ENCODE measurements at places on chromosomes 13 and 19.

DNA sequence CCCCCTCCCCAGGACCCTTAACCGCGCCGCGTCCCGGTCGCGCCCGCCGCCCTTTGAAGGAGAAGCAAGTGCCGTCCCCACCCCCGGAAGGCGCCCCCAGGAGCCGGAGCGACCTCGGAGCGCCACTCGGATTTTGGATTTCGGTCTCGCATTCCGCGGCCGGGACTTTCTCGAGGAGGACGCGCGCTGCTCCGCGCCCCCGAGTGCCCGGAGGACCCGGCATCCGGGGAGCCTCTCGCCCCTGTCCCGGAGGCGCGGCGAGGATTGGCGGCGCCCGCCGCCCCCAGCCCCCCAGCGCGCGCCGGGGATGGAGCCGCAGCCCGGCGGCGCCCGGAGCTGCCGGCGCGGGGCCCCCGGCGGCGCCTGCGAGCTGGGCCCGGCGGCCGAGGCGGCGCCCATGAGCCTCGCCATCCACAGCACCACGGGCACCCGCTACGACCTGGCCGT, 1.6 kb downstream of the MIDN start:
- DNase-seq = no peak

DNA sequence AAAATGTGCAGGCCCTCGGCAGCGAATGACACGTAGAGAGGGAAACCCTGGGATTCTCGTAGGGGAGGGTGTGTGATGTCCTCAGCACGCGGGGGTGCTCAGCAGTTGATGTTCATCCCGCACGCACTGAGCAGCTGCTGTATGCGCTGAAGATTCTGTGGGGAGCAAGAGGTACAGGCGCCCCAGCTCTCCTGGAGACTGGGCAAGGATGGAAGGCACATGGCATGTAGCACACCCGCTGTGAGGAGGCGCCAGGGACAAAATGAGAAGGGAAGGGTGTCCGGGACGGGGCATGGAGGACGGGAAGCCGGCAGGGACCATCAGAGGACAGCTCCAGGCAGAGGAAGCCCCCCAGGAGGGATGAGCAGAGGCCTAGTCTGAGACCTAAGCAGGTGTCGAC, 15.4 kb downstream of the ATP11A start:
- DNase-seq = no peak

DNA sequence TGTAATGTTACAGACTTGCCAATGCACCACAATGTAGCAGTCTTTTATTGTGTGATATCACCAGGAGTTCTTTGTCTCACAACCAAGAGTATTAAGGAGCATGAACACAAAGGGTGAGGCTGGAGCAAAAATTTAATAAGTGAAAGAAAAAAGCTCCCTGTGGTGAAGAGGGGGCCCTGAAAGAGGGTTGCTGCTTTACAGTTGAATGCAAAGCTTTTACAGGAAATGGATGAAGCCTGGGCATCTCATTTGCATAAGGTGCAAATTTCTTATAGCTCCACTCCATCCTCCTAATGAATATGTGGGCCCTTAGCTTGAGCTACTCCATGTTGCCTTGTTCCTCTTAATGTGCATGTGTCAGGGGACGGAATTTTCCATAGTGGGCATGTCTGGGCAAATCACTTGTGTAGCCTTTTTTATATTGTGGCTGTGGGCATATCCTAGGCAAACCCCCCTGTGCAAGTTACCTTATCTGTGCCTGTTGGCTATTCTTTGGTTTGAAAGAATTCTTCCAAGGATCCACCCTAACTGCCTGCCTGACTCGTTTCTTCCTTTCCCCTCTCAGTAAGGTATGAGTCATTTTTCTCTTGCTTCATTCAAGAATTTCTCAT, 45.3 kb upstream of the TRPC4 start:
- no peak for DNase-seq

DNA sequence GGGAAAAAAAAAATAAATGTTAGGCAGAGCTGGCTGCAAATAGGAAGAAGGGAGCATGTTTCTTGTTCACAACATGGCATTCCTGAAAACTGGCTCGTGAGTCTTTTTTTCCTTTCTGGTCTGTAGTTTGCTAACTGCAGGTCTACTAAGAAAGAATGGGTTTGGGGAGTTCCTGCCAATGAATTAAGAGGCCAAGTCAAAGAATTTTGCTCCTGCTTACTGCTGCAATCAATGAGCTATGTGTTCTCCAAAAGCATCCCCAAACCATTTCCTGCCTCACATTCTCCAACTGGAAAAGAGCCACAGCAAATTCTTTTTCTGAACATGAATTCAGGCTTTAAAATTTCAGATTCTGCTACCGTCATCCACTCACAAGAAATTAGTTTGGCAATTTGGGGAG, 88.6 kb downstream of the DCT start:
- DNase-seq = no peak

GRCh38 chr19:8113017-8113416, 36.4 kb downstream of the FBN3 start:
- DNase-seq = no peak

GRCh38 chr19:38877781-38878574, at the start of gene RINL:
RINL (minus strand) TSS chr19:38878275; CDS start chr19:38876742, 1,533 bp downstream.
- DNase-seq = peak; percentile 51

DNA sequence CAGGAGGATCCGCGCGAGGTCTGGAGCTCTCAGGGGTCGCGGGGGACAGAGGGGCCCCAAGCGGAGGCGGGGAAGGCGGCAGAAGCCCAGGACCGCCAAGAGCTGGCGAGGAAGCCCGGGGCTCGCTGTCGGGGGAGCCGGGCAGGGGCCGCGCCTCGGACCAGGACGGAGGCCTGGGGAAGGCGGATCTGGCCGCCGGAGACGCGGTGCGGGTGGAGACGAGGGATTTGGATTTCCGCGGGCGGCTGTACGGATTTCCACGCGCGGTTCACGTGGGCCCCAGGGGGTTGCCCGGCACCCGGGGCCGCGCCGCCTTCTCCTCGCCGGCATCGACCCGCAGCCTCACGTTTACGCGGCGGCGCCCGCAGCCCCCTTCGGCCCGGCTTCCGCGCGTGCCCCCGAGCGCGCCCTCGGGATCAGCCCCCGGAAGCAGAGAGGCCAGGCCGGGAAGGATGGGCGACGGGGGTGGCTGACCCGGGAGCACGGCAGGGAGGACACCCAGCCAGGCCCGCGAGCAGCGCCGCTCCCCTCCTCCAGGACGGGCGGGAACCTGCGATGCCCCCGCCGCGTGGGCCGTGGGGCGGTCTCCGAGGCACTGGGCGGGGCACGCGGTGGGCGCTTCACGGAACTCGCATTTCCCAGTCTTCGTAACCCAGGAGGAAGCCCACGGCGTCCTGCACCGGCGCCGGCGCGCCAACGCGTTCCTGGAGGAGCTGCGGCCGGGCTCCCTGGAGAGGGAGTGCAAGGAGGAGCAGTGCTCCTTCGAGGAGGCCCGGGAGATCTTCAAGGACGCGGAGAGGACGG, 4.7 kb downstream of the F7 start:
- no peak for DNase-seq

DNA sequence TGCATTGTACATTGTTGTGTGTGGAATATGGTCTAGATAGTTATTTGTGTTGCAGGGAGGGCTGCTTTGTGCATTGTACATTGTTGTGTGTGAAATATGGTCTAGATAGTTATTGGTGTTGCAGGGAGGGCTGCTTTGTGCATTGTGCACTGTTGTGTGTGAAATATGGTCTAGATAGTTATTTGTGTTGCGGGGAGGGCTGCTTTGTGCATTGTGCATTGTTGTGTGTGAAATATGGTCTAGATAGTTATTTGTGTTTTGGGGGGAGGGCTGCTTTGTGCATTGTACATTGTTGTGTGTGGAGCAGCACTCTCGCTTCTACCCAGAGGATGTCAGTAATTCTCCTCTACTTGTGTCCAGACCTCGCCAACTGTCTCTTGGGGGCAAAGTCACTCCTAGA, 36.3 kb upstream of the ZNF835 start:
- no peak for DNase-seq

GRCh38 chr13:106534639-106535551, 567 bp downstream of the EFNB2 start:
- DNase-seq = no peak

DNA sequence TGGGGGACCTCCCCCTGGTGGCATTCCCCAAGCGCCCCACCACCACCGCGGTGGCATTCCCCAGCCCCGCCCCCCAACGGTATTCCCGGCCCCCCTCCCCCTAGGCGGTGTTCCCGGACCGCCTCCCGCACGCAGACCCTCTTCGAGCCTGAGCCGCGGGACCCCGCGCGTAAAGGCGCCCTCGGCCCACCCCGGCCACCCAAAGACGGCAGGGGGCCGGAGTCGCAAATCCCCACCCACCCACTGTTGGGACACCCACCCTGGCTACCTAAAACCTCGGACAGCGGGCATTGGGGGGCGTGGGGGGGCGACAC, 22.4 kb downstream of the OLFM2 start:
- no peak for DNase-seq

- no peak for DNase-seq
Measured at GRCh38 chr13:42102961-42103865, 54.8 kb downstream of the DGKH start.

DNA sequence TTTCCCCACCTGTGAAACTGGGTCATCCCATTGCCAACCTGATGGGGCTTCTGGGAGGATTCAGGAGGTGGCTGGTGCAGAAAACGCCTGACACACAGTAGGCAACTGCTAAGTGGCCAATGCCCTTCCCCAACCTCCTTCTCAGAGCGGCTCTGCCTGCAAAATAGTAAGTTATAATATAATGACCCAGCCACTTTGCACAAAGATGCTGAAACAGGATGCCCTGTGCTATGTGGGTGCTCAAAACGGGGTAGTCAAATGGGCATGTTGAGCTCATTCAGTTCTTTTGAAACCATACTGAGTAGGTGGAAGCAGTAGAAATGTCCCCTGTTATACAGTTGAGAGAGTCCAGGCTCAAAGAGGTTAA, 507 bp downstream of the MARCHF2 start:
- no peak for DNase-seq

DNA sequence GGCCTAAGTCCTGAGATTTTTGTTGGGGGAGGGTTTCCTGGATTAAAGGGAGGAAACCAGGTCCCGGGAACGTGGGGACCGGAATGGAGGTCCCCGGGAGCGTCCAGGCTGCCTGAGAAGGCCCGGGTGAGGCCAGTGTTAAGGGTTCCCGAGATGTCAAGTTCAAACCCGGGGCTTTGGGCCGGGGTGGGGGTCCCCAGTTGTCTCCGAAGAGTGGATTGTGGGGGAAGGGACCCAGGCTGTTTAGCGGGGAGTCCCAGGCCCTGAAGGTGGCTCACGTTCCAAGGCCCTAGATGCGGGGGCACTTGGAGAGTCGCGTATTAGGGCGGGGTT, 262 bp downstream of the COX7A1 start:
- no peak for DNase-seq

- DNase-seq = no peak
Measured at GRCh38 chr19:13573056-13573667, 66.9 kb upstream of the CACNA1A start.

All from stimulated activated CD8-positive, alpha-beta memory T cell treated with anti-CD3 and anti-CD28 coated beads, Interleukin-2, amount 100 ng/mL, for 1 hour (primary cell).